Activated CD4-positive, alpha-beta memory T cell treated with anti-CD3 and anti-CD28 coated beads, Interleukin-2, amount 10 ng/mL, durations not matched to agents 7 days and 5 days (primary cell): ENCODE measurements at places on chromosomes 7 and 10. TPM values are rescaled to one million over a fixed set of nuclear protein-coding genes. Genes with fewer than 3 reads are reported as not detected.

GRCh38 chr10:5040010-5040673, 36.5 kb upstream of the AKR1C2 start:
- DNase-seq: no peak

DNA sequence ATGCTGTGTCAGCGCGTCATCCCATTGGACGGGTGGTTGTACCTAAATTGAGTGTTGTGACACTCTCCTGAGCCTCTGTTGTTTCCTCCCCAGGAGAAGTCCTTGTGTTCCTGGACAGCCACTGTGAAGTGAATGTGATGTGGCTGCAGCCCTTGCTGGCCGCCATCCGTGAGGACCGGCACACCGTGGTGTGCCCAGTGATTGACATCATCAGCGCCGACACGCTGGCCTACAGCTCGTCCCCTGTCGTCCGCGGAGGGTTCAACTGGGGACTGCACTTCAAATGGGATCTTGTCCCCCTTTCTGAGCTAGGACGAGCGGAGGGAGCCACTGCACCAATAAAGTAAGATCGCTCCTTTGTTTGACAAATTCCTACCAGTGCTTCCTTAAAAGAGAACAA, 82.5 kb downstream of the GALNT11 start:
- DNase-seq: no peak

The AHR gene
- 38.0 TPM for total RNA-seq

The CLRN3 gene
- total RNA-seq: not detected

The CRHR2 gene
- not detected for total RNA-seq

The SKIDA1 gene
- 0.38 TPM for total RNA-seq

DNA sequence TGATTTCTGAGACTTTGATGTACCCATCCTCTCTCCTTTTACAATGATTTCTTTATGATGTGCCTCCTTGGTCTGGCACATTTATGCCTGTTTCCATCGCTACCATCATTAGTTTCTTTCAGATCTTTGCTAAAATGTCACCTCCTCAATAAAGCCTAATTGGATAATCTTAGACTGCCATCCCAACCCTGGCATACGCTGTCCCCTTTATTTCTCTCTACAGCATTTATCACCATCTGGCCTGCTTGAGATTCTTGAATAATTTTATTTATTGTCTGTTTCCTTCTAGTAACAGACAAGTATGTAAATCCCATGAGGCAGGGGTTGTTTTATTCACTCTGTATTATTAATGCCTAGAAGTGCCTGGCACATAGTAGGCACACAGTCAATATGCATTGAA, 6.7 kb upstream of the DNTT start:
- no peak for DNase-seq

- no peak for DNase-seq
Observed at GRCh38 chr10:43421519-43421918, 12.5 kb upstream of the HNRNPF start.

The ZNF117 gene
- total RNA-seq: 4.6 TPM

DNA sequence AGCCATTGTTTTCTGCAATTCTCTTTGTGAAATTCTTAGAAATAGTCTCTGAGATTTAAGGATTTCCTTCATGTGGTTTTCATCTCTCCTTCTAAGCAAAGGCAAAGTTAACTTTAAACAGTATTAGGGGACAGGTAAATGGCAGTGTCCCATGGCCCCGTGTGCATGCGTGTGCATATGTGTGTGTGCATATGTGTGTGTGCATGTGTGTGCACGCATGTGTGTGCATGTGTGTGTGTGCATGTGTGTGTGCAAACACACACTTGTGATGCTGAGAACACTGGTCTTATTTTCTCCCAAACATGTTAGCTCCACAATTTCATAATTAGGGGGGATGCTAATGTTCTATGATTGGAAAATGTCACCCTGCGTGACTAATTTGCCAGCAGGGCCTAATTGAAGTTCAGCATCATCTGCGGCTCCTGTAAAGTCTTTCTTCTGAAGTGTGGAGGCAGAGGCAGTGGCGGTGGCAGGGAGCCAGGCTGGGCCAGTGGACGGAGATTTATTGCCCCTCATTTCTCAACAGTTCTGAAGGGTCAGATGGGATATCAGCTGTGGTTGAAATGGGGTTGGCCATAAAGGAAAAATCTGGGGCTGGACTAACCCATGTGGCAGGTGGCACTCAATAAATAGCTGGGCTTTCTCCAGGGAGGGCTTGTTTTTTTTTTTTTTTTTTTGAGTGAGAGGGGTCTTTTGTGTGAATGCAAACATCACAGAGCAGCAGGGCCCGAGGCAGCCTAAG, 289.3 kb upstream of the PODXL start:
- DNase-seq: no peak

DNA sequence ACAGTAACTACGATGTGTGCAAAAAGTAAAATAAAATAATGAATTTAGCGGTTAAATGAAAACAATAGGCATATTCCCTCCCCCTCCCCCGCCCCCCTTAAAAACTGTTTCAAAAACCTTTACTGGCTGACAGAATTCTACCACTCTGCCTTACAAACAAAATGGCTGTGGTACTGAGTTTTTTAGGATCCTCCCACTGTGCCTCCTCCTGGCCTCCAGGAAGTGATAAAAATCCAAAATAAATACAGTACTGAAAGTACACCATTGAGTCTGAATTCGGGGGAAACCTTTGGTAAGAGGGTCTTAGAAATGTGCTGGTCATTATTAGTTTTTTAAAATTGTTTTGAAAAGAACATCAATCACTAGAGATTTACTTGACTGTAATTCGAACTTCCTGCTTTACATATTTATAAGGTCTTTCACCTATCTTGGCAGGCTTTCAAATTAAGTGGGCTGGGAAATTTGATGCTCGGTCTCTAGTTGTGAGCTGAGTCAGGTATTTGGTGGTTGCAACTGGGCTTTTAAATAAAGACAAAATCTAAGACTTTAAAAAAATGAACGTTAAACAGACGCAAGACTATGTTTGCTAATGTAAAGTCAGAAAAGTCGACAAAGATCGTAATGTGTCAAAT, 32.5 kb upstream of the EPC1 start:
- no peak for DNase-seq

The ZNF853 gene
- total RNA-seq: 0.18 TPM

GRCh38 chr7:95899919-95900513, 127.7 kb downstream of the DYNC1I1 start:
- no peak for DNase-seq

The C10orf67 gene
- not detected for total RNA-seq

- DNase-seq: no peak
Observed at GRCh38 chr10:118968060-118968459, 61.5 kb upstream of the NANOS1 start.

DNA sequence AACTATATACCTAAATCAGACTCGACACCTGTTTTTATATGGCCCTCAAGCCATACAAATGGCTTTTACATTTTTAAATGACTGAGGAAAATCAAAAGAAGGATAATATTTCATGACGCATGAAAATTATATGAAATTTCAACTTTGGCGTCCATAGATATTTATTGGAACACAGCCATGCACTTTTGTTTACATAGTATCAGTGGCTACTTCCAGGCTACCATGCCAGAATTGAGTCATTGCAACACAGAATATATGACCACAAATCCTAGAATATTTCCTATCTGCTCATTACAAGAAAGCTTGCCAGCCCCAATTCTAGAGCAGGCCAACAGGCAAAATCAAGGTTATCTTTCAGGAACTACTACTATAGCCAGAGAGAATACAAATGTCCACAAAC, 29.3 kb downstream of the AFAP1L2 start:
- no peak for DNase-seq

The HGF gene
- total RNA-seq: not detected

The NRCAM gene
- total RNA-seq: not detected

DNA sequence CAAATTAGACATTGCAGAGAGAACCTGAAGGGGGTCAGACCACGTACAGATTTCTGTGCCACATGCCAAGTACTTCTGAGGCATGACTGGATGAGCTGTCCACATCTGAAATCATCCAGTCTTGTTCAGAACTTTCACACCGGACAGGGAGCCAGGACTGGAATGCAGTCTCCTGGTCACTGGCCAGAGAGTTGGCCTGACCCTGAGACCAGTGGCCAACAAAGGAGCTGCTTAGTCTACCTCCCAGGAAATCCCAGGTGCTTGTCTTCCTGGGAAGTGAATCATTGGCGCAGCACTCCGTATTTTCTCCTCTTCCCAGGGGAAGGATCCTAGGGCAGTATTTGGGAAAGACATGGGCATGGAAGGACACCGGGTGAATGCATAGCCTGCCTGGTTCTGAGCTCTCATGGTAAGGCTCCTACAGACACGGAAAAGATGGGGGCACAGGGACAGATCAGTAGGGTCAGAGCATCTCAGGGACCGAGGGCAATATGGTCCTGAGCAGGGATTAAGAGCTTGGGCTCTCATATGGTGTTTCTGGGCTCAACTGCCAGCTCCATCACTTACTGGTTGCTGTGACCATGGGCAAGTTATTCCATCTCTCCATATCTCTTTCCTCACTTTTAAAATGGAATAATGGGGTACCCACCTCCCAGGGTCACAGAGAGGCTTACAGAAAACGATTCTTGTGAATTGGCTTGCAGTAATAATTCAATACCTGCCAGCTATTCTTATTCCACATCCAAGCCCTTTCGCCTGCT, 1.3 kb upstream of the SCD start:
- DNase-seq: no peak

The MBL2 gene
- total RNA-seq: not detected

The IL2RA gene
- total RNA-seq: 437 TPM
